Activated CD4-positive, alpha-beta T cell treated with anti-CD3 and anti-CD28 coated beads, Interleukin-2, amount 10 ng/mL, durations not matched to agents 7 days and 5 days (primary cell): ENCODE measurements at places on chromosomes 4 and X.

DNA sequence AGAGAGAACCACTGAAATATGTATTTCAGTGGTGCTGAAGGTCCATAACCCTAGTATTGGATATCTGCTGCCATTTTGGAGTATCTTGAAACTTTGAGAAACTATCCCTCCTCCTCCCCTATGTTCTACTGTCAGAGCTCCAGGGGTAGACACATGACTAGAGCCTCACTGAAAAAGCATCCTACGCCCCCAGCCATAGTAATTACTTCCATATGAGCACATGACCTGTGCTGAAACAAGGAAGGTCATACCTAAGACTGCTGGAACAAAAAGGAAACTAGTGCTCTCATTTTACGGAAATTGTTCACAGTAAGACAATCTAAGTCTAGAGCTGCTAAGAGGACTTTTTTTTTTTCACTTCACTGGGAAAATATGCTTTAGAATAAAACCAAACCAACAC is 42.0 kb upstream of the MAPK10 start:
- DNase-seq: no peak
- H3K4me3 ChIP-seq: no peak overlapping the region
- no peak overlapping the region for H3K27ac ChIP-seq
- peaks cover 2% of the 10 kb centered on the region for H3K27me3 ChIP-seq
- no peaks in the 10 kb centered on the region for H3K4me1 ChIP-seq
- no peaks in the 10 kb centered on the region for H3K36me3 ChIP-seq

DNA sequence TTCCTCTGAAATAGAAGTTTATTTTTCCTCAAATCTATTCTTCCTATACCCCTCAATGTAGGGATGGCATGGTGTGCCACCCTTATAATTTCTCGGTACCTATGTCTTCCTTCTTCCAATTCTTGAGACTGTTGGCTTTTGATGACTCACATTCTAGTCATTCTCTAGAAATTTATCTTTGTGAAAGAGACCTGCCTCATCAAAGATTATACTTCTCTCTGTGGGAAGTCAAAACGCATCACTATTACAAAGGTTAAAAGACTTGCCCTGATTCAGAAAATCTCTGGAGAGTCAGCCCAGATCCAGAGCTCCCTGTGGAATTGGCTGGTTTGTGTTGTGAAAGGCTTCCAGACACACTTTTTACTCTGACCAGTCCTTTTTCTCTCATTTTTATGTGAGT is 65.9 kb upstream of the FSTL5 start:
- H3K4me1 ChIP-seq: no peaks in the 10 kb centered on the region
- H3K36me3 ChIP-seq: no peaks in the 10 kb centered on the region
- DNase-seq: no peak
- H3K4me3 ChIP-seq: no peak overlapping the region
- H3K27me3 ChIP-seq: no peaks in the 10 kb centered on the region

DNA sequence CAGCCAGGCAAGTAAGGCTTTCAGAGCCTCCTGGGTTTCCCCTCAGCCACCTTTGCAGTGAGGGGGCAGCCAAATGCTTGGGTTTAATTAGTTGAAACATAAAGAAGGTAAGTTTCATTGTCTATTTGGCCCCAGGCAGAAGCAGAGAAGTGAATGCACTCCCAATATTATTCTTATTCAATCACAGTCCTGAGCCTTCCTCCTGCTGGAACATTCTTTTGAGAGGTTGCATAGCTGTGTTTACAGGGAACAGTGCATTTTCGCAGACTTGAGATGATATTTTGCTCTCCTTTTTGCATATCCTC is 13.9 kb downstream of the SLC2A9 start:
- peaks cover 42% of the 10 kb centered on the region for H3K4me1 ChIP-seq
- H3K4me3 ChIP-seq: no peak overlapping the region
- H3K27me3 ChIP-seq: no peaks in the 10 kb centered on the region
- H3K27ac ChIP-seq: no peak overlapping the region
- H3K36me3 ChIP-seq: no peaks in the 10 kb centered on the region
- no peak for DNase-seq

DNA sequence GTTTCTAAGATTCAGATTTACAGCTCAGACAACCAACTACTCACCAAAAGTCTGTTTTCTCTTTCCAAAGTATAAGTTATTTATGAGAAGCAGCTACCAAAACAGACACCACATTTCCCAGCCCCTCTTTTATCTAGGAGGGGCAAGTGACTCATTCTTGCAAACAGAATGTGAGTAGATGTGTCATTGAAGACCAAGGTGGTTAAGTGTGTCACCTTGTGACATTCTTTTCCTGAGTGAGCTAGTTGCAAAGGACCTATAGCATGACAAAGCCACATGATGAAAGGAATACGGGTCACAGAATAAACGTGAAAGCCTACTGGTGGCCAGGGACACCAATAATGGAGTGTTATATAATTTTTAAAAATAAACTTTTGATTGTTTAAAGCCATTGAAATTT is 50.0 kb downstream of the SLC7A11 start:
- no peak for DNase-seq
- no peaks in the 10 kb centered on the region for H3K36me3 ChIP-seq
- no peak overlapping the region for H3K4me3 ChIP-seq
- no peaks in the 10 kb centered on the region for H3K27me3 ChIP-seq
- no peaks in the 10 kb centered on the region for H3K4me1 ChIP-seq
- H3K27ac ChIP-seq: no peak overlapping the region

- peaks cover 10% of the 10 kb centered on the region for H3K27me3 ChIP-seq
- H3K4me3 ChIP-seq: no peak overlapping the region
- DNase-seq: no peak
Observed at GRCh38 chrX:18098763-18099162, 121.9 kb downstream of the BEND2 start.

GRCh38 chrX:149648932-149649331 is 17.3 kb upstream of the TMEM185A start:
- no peaks in the 10 kb centered on the region for H3K36me3 ChIP-seq
- peaks cover 4% of the 10 kb centered on the region for H3K27me3 ChIP-seq
- no peak for DNase-seq
- H3K4me1 ChIP-seq: no peaks in the 10 kb centered on the region
- H3K4me3 ChIP-seq: no peak overlapping the region

DNA sequence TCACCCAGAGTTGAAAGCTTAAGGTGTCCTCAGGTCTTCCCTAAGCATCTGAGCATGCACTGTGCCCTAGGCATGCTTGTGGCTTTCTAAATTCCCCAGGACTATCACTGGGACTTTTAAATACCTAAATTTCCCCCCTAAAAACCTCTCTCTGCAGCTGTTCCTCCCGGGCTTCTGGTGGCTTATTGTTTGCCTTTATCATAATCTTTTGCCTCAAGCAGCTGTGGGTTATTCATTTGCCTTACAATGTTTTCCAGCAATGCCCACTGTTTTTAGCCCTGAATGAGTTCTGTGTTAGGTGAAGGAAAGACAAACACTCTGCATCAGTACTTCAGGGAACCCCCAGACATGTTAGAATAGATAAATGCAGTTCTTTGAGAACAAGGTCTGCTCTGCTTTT is 455.0 kb downstream of the ZIC3 start:
- no peak overlapping the region for H3K4me3 ChIP-seq
- no peak for DNase-seq
- H3K27me3 ChIP-seq: no peaks in the 10 kb centered on the region
- H3K27ac ChIP-seq: no peak overlapping the region
- H3K4me1 ChIP-seq: no peaks in the 10 kb centered on the region
- H3K36me3 ChIP-seq: no peaks in the 10 kb centered on the region

DNA sequence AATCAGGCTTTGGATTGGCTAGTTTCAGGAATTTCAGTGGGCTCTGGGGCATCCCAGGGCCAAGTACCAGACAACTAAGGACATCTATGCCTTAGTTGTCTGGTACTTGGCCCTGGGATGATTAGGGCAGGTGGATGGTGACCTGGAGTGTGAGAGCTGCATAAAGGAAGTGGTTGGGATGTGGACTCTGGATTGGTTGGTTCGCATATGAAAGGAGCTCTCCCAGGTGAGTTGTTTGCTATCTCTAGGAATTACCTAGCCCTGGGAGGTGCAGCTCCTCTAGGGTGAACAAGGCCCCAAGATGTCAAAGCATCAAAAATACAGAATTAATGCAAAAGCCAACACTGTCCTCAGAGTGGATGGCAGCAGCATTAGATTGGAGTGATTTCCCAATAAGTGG is 109.6 kb downstream of the NHS start:
- peaks cover 1% of the 10 kb centered on the region for H3K27me3 ChIP-seq
- no peak for DNase-seq
- no peak overlapping the region for H3K27ac ChIP-seq
- no peak overlapping the region for H3K4me3 ChIP-seq
- no peaks in the 10 kb centered on the region for H3K4me1 ChIP-seq

DNA sequence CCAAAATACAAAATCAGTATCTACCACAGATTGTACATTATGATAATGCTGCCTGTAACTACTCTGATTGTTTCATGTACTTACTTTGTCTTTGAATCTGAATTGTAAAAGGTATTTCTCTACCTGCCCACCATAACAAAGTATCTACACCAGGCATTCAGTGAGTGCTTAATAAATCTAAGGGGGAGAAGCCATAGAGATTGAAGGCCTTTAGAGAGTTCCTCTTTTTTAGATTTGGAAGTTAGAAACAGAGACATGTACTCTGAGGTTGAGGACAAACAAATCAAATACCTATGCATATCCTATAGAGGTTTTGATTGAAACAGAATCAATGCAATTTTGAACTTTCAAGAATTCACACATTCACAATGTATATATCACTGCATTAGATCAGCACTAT is 42.7 kb downstream of the SAT1 start:
- no peak for DNase-seq
- H3K27me3 ChIP-seq: no peaks in the 10 kb centered on the region
- H3K27ac ChIP-seq: no peak overlapping the region
- no peaks in the 10 kb centered on the region for H3K36me3 ChIP-seq
- no peak overlapping the region for H3K4me3 ChIP-seq
- no peaks in the 10 kb centered on the region for H3K4me1 ChIP-seq

DNA sequence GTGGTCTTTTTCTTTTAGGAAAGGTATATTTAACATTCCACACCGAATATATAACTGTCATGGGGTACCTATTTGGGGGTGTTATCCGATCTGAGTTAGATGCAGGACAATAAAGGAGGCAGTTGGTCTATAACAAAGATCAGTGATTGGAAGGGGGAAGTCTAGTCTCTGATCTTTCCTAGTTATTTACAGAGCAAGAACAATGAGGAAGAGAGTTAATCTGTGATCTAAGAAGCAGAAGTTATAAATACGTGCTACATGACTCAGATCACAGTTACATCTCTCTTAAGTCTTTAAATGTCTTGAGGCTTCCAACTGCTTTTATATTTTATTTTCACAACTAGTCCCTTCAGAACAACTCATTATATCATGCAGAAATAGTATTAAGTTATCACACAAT is 33.2 kb upstream of the ARMCX4 start:
- H3K4me3 ChIP-seq: no peak overlapping the region
- H3K27ac ChIP-seq: no peak overlapping the region
- DNase-seq: no peak

DNA sequence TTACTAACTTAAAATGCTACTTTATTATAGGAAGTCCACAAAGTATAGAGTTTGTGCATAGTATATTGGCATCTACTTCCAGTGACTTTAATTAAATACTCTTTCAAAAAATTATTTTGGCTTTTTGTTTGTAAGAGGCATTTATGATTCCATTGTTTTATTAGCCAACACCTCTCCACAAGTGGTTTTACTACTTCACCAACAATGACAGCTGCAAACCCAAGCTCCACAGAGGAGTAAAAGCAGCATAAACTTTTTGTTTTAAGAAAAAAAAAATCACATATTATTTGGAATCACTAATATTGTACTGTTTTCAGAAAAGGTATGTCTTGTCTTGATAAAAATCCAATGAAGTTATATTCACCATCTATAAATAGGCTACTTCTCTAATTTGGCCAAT is 88.5 kb downstream of the FIP1L1 start:
- H3K27me3 ChIP-seq: peaks cover 2% of the 10 kb centered on the region
- no peak for DNase-seq
- no peaks in the 10 kb centered on the region for H3K4me1 ChIP-seq
- no peak overlapping the region for H3K27ac ChIP-seq
- no peak overlapping the region for H3K4me3 ChIP-seq

DNA sequence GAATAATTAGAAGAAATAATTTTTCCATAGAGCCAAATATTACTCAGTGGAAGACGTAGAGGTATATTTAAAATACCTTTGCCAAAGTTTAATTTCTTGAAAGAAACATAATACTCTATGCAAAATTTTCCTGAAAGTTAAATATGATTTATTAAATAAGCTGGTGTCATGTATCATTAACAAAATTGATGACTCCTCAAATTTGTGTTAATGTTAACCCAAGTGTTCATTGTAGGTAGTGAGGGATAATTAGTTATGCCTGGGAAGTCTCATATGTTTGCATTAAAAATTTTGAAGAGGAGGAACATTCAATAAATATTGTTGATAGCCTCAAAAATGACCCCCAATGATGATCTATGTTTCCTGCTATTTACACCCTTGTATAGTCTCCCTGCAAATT is 292.7 kb upstream of the AMOT start:
- no peak for DNase-seq
- H3K27me3 ChIP-seq: no peaks in the 10 kb centered on the region
- no peaks in the 10 kb centered on the region for H3K4me1 ChIP-seq
- no peak overlapping the region for H3K4me3 ChIP-seq
- no peaks in the 10 kb centered on the region for H3K36me3 ChIP-seq
